ENCODE measurements at places on chromosomes 5 and 9. TPM values are rescaled to one million over a fixed set of nuclear protein-coding genes. Genes with fewer than 3 reads are reported as not detected.

The TLX3 gene
- not detected for total RNA-seq

DNA sequence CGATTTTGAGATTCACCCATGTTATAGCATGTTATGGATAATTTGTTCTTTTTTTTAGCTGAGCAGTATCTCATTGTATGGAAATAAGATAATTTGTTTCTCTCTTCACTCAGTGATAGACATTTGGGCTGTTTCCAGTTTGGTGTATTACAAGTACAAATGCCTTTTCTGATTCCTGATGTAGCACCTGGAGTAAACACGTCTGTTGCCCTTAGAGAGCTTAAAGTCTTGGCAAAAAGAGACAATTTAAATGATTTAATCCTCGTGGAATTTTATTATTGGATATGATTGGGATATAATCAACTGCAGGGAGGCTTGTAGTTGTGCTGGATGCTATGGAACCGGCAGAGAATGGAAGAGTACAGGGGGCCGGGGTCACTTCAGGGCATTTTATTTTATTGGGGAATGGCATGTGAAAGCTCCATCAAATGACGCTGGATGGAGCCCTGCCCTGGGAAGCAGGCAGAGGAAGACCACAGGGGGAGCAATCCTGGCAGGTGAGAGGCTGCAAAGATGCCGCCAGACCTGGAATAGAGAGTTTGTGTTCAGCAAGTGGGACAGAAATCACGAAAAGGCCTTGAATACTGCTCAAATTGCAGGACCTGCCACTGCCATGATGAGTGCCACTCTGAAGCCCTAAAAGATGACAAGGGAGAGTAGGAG lies 31.0 kb upstream of the TGFBI start:
- H3K27ac ChIP-seq = no peak overlapping the region
- H3K4me3 ChIP-seq = no peak overlapping the region
- peaks cover 7% of the 10 kb centered on the region for H3K27me3 ChIP-seq
- H3K4me1 ChIP-seq = no peaks in the 10 kb centered on the region
- no peaks in the 10 kb centered on the region for H3K36me3 ChIP-seq

DNA sequence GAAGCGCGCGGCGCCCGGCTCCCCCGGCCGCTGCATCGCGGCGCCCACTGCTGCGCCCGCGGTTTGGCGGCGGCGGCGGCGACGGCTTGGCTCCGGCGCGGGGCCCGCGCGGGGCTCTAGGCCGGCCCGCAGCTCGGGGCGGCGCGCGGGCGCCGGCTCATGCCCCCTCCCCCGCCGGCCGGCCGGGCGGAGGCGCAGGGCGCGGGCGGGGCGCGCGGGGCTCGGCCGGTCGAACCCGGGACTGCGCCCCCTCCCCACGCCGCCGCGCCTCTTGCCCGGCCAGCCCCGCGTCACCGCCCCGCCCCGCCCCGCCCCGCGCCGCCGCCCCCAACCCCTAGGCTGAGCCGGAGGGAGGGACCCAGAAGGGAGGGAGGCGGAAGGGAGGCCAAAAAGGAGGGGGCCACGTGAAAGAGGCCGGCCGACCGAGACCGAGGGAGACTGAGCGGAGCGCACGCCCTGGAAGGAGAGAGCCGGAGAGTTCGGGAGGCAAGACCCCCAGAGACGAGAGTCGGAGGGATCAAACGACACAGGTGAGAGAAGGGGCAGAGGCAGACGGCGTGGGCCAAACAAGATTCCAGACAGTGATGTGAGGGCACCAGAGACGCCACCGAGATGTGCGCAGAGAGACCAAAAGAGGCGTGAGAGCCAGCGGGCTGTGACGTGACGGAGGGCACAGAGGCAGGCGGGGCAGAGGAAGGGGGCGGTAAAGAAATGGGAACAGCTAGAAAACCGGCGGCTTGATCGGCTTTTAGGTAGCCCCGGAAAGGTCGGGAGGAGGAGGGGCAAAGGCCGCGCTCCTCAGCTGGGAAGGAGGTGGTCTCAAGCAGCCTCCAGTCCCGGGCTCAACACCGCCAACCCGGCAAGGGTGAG lies at the start of gene BARX1:
TSS of gene BARX1 (minus strand) at position 245 of the 870 bp plus-strand sequence. CDS start at position 36, 209 bp downstream.
- H3K36me3 ChIP-seq = peaks cover 11% of the 10 kb centered on the region
- H3K4me3 ChIP-seq = peak within 1 kb of the TSS; percentile 81
- no peak within 1 kb of the TSS for H3K27ac ChIP-seq

DNA sequence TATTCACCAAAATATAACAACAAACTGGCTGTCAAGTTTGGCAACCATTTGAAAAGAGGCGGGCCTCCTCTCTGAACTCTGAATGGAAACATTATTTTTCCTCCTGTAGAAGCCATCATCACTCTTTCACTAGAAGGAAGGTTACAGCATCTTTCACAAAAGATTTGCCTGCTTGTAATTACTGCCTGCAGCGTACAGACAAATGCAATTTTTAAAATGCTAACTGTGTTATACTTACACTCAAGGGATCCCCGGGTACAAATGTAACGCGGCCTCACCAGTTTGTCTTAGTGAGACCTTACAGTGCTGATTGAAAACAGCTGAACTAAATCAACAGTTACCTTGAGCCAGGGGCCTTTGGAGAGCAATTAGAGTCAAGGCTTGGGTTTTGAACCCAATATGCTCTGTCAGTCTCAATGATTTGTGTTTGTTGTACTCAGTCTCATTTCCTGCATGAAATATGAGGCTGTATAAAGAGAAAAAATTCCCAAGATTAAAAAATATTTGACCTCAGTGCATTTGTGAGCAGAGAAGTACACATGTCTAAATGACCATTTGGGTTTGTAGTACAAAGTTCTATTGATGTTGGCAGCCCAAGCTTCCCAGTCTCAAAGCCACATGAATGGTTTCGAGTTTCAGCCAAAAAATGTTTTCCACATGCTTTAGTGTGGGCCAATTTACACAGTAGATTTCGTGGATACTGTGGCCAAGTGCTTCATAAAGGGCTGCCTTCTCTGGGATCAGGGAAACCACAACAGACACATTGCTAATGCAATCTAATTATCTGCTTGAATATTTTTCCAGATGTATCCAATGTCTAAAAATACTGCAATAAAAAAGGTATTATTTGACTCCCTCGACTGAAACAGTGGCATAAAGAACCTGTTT lies 500.0 kb downstream of the SPATA31D1 start:
- no peaks in the 10 kb centered on the region for H3K27me3 ChIP-seq
- no peak for DNase-seq
- no peak overlapping the region for H3K27ac ChIP-seq
- H3K4me1 ChIP-seq = no peaks in the 10 kb centered on the region

- no peak for DNase-seq
- H3K4me1 ChIP-seq = peaks cover 42% of the 10 kb centered on the region
- H3K36me3 ChIP-seq = no peaks in the 10 kb centered on the region
- H3K27me3 ChIP-seq = no peaks in the 10 kb centered on the region
Observed at GRCh38 chr5:14925326-14925725, 53.7 kb upstream of the ANKH start.

GRCh38 chr9:114921171-114921570 lies 9.2 kb downstream of the TNFSF8 start:
- no peaks in the 10 kb centered on the region for H3K27me3 ChIP-seq
- DNase-seq = no peak
- peaks cover 75% of the 10 kb centered on the region for H3K4me1 ChIP-seq
- H3K36me3 ChIP-seq = peaks cover 79% of the 10 kb centered on the region
- no peak overlapping the region for H3K4me3 ChIP-seq

- peaks cover 28% of the 10 kb centered on the region for H3K27me3 ChIP-seq
- no peak for DNase-seq
- H3K27ac ChIP-seq = no peak overlapping the region
- no peak overlapping the region for H3K4me3 ChIP-seq
- no peaks in the 10 kb centered on the region for H3K4me1 ChIP-seq
Observed at GRCh38 chr5:57720656-57721055, 238.0 kb upstream of the ACTBL2 start.

GRCh38 chr5:40428126-40428525 lies 251.6 kb upstream of the PTGER4 start:
- H3K27ac ChIP-seq = no peak overlapping the region
- peaks cover 13% of the 10 kb centered on the region for H3K36me3 ChIP-seq
- DNase-seq = no peak
- no peaks in the 10 kb centered on the region for H3K27me3 ChIP-seq
- H3K4me1 ChIP-seq = peaks cover 25% of the 10 kb centered on the region

The SPATA31C1 gene
- not detected for total RNA-seq

The CA9 gene
- 1.5 TPM for total RNA-seq

DNA sequence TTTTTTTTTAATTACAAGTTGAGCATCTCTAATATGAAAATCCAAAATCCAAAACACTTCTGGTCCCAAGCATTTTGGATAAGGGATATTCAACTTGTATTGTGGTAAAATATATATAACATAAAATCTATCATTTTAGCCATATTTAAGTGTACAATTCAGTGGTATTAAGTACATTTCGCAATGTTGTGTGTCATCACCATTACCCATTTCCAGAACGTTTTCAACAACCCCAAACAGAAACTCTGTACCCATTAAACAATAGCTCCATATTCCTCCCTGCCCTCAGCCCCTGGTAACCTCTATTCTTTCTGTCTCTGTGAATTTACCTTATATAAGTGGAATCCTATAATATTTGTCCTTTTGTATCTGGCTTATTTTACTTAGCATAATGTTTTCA lies 24.9 kb downstream of the TICAM2 start:
- no peaks in the 10 kb centered on the region for H3K36me3 ChIP-seq
- no peak overlapping the region for H3K4me3 ChIP-seq
- H3K27me3 ChIP-seq = no peaks in the 10 kb centered on the region
- DNase-seq = no peak
- H3K4me1 ChIP-seq = peaks cover 3% of the 10 kb centered on the region
- no peak overlapping the region for H3K27ac ChIP-seq

DNA sequence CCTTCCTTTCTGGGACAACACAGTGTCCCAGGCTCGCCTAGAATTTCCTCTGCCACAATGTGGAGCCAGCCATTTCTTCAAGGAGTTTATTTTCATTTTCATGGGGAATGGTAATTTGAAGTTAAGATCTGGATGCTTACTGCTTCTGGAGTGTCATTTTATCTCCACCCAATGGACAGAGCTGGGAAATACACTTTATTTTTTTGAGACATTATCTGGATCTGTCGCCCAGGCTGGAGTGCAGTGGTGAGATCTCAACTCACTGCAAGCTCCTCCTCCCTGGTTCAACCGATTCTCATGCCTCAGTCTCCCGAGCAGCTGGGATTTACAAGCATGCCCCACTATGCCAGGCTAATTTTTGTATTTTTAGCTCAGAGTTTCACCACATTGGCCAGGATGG lies 12.7 kb upstream of the THG1L start:
- H3K4me1 ChIP-seq = peaks cover 11% of the 10 kb centered on the region
- peaks cover 15% of the 10 kb centered on the region for H3K36me3 ChIP-seq
- no peak overlapping the region for H3K4me3 ChIP-seq
- DNase-seq = no peak
- H3K27me3 ChIP-seq = no peaks in the 10 kb centered on the region

GRCh38 chr9:128259156-128259555 lies 16.7 kb downstream of the GOLGA2 start:
- no peak for DNase-seq
- peaks cover 1% of the 10 kb centered on the region for H3K4me1 ChIP-seq
- peaks cover 16% of the 10 kb centered on the region for H3K36me3 ChIP-seq
- H3K27me3 ChIP-seq = no peaks in the 10 kb centered on the region
- H3K27ac ChIP-seq = no peak overlapping the region
- H3K4me3 ChIP-seq = no peak overlapping the region
